Dermis microvascular lymphatic vessel endothelial cell (primary cell): ENCODE measurements at places on chromosomes 16 and 17. TPM values are rescaled to one million over a fixed set of nuclear protein-coding genes. Genes with fewer than 3 reads are reported as not detected.

Gene SLC47A1
- 0.63 and 1.7 TPM in 2 replicates for total RNA-seq

Gene CCL18
- total RNA-seq = not detected in 2 replicates

Gene RNU2-1
- total RNA-seq = not detected in 2 replicates

Gene CEMP1
- not detected in 2 replicates for total RNA-seq

Gene POLR3K
- 4.9 and 5.7 TPM in 2 replicates for total RNA-seq

Gene SEZ6
- total RNA-seq = not detected in 2 replicates

Gene LRRC37A
- total RNA-seq = 0.51 and 1.7 TPM in 2 replicates
